ENCODE measurements at places on chromosomes 12 and 14. TPM values are rescaled to one million over a fixed set of nuclear protein-coding genes. Genes with fewer than 3 reads are reported as not detected.

Gene PTCSC3
- not detected for total RNA-seq

Gene ISM2
- total RNA-seq: not detected

Gene ANO2
- not detected for total RNA-seq

- no peak for DNase-seq
These were observed 52.7 kb downstream of the RASSF3 start for GRCh38 chr12:64663015-64663414.

DNA sequence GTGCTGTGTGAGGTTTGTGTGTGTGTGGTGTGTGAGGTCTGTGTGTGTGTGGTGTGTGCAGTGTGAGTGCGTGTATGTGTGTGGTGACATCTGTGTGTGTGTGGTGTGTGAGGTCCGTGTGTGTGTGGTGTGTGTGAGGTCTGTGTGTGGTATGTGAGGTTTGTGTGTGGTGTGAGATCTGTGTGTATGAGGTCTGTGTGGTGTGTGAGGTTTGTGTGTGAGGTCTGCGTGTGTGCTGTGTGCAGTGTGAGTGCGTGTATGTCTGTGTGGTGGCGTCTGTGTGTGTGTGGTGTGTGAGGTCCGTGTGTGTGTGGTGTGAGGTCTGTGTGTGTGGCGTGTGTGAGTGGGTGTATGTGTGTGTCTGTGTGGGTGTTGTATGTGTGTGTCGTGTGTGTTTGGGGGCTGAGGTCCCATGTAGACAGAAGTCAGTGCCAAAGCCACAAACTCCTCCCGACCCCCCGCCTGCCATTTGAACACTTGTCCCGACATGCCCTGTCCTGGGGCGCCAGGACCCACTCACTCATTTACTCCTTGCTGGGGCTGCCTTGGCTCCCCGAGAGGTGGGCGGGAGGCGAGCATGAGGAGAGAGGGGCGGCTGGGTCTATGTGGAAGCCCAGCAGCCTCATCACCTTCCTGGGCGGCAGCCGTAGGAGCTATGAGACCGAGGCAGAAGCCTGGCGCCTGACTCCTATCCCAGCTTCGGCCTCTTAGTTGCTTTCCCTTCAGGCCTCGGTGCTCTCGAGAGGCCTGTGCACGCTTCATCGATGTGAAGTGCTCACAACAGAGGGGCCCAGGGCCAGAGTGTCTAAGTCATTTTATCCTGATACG is 20.5 kb downstream of the RILPL1 start:
- DNase-seq: no peak

Gene PLEKHA5
- 16.7 TPM for total RNA-seq

DNA sequence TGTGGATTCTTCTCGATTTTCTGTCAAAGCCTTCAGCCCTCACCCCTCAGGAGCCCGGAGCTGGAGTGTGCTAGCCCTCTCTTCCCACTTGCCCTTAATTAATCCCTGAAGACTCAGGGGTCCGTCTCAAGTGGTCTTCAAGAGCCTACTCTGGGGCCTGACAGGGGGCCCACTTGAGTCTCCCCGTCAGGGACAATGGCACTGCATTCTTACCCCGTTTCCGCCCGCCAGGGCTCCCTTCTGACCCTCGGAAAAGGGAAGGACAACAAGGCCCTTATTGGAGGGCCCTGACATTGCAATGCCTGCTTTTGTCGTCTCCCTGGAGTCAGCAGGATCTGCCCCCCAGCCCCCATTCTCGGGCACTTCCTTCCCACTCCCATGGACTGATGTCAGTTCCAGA is 34.4 kb downstream of the TBX3 start:
- DNase-seq: no peak

Gene CTSG
- total RNA-seq: not detected

Gene KRT80
- 30.1 TPM for total RNA-seq

- DNase-seq: no peak
These were observed 40.4 kb downstream of the NIN start for GRCh38 chr14:50790589-50790988.

Gene ABHD12B
- not detected for total RNA-seq

DNA sequence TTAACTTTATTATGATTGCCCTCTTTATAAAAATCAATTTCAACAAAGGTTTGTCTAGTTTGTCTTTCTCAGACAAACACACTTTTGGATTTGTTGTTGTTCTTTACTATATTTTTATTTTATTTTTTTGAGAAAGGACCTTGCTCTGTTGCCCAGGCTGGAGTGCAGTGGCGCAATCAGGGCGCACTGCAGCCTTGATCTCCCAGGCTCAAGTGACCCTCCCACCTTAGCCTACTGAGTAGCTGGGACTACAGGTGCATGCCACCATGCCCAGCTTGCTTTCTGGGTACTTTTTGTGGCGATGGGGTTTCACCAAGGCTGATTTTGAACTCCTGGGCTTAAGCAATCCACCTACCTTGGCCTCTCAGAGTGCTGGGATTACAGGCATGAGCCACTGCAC is 64.4 kb upstream of the CFL2 start:
- no peak for DNase-seq

DNA sequence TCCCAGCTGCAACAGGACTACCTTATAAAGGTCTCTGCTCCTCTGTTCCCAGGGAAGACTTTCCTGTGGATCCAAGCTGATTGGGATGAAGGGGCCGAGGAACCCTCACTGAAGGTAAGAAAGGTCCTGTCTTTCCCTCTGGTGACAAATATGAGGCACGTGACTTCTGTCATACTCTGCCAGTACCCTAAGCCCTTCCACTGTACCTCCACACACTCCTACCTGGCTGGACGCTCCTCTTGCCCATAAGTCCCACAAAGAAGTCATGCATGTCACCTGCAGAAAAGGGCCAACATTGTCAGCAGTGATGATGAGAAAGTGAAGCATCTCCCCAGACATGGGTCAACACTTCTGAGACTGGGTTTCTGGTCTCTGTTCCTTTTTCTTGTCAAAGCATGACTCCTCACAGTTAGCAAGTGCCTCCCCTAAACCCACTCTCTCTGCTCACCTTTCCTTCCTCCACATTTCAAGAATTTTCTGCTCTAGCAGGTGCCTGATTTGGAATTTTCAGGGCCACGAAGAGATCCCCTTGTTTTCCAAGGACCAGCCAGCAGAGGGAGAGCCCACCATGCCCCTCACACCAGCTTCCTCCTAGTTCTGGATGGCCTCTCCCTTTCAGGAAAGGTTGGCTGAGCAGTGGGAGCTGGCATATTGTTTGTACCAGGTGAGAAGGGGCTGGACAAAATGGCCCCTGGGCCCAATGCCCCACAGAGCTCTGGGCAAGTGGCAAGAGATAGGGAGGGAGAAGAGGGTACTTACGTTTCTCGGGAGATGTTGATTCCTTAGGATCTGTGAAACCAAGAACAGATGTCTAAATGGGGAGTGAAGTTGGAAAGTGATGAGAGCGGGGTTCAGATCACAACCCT is 3.5 kb downstream of the TAC3 start:
- DNase-seq: no peak

DNA sequence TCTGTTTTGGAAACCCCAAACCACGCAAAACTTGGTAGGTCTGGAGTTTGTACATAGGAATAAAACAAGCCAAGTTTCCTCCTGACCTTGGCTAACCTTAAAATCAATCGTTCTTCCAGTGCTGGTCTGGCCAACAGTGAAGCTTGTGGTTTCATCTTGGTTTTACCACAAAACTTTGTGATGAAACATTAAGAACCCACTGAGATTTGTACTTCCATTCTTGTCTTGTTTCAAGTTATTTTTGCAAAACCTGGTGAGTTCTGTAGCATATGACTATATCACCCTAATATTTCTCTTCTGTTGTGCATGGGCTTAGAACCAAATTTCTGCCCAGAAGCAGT is 26.4 kb downstream of the SIX1 start:
- DNase-seq: no peak

DNA sequence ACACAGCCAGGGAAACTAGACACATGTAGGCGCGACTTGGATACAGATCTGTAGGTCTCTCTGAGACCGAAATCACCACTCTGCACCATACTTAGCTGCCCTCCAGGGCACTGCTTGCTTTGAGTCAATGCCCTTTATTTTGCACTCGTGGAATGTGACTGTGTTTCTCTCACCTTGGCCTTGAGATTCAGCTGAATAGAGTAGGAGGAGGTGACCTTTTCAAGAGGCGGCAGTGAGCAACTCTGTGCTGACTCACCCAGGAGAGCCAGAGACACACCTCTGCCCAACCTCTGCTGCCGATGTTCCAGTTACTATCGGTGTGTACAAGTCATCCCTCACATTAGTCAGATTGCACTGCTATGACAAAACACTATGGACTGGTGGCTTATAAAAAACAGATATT is 583.4 kb downstream of the VRK1 start:
- DNase-seq: peak; percentile 87

GRCh38 chr14:77124345-77125280 is 17.0 kb downstream of the ZDHHC22 start:
- DNase-seq: peak; percentile 38

GRCh38 chr12:110555577-110556406 is 27.3 kb downstream of the PPTC7 start:
- peak; percentile 32 for DNase-seq

- no peak for DNase-seq
These were observed 39.8 kb downstream of the PPP1R12A start for GRCh38 chr12:79895071-79895470.

DNA sequence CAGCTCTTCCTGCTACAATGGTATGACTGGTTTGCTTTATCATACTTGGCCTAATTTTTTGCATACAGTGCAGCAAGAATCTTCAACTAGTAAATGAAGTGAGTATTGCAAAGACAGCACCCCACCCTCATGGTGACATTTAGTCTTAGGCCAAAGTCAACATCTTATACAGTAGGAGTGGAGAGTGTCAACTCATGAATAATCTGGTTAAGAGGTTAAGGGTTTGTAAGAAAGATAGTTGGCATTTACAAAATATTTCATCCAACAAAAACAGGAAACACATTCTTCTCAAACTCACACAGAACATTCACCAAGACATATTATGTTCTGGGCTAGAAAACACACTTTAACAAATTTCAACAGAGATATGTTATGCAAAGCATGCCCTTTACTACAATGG is 2.2 kb upstream of the OAS1 start:
- peak; percentile 73 for DNase-seq

Gene TAS2R8
- not detected for total RNA-seq

DNA sequence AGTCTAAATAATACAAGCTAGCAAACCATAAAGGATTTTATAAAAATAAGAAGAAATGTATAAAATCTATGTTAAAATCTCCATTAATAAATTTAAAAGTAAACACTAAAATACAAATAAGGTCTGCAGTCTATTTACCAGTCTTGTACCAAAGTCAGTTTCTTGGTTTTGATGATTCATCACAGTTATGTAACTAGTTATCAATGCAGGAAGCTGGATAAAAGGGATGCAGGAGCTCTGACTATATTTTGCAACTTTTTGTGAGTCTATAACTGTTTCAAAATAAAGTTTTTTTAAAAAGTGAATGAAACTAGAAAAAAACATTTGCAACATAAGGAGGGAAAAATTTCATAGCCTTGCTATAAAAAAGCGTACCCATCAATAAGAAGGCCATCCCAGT is 151.5 kb downstream of the DERA start:
- peak; percentile 16 for DNase-seq

DNA sequence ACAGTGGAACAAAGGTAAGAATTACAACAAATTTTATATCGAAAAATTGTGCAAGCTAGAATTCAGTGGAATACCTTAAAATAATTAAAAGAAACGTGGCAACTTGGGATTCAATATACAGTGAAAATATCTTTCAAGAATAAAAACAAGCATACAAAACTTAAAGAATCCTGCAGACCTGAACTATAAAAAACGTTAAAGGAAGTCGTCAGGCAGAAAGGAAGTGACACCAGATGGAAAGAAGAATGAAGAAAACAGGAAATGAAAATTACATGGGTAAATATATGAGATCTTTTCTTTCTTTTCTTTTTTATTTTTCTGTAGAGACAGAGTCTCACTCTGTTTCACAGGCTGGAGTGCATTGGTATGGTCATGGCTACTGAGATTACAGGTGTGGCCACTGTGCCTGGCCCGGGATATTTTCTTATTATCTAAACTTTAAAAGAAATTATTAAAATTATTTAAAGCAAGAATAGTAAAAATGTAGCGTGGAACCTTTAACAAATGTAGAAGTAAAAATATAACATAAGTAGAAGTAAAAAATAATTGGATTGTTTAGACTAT is 4.7 kb downstream of the MGP start:
- no peak for DNase-seq

Gene WIF1
- not detected for total RNA-seq

- DNase-seq: peak; percentile 81
These were observed 24.0 kb upstream of the LGR5 start for GRCh38 chr12:71415336-71416231.

Gene BAZ1A
- 30.6 TPM for total RNA-seq

Gene TAS2R14
- 1.6 TPM for total RNA-seq
